GM12878 (cell line): ENCODE measurements at places on chromosomes 2 and 18.

GRCh38 chr18:3653263-3653850, 203.4 kb downstream of the TGIF1 start:
- no peak for DNase-seq

DNA sequence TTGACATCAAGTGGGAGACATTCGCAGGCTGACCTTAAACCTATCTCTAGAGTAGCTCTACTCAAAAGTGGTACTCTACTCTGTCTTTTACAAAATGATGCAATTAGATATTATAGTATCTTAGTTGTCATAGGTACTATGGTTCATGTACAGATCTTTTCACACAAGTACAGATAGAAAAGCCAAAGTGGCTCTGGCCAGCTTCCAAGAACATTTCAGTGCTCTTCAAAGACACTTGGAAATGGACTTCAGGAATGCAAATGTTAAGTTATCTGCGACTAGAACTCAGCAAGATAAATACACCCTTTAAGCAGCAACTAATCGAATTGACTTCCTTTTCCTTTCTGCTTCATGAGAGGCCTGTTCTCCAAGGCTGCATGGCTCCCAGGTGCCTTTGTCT, 718.7 kb upstream of the FAM98A start:
- no peak for DNase-seq

- DNase-seq, result no peak
These were observed 1376.3 kb upstream of the ACVR2A start for GRCh38 chr2:146468578-146468977.

DNA sequence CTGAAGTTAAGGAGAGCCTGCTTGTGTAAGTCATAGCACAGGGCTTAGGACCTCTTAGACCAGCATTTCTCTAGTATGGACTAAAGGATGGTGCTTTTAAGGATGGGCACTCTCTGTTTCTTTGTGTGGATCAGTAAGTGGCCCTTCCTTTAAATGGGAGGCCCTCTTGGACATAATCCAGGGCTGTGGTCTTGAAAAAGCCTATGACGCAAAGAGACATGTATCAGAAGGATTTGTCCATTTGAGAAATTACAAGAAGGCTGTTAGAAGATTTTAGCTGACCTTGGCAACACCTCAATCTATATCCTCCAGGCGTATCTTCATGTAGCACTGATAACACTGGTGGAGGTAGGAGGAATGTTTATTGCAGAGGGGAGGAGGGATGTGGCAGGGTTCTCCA, 79.2 kb downstream of the PRPF40A start:
- DNase-seq, result no peak

- no peak for DNase-seq
These were observed 180.8 kb downstream of the MBD2 start for GRCh38 chr18:54043484-54044251.

DNA sequence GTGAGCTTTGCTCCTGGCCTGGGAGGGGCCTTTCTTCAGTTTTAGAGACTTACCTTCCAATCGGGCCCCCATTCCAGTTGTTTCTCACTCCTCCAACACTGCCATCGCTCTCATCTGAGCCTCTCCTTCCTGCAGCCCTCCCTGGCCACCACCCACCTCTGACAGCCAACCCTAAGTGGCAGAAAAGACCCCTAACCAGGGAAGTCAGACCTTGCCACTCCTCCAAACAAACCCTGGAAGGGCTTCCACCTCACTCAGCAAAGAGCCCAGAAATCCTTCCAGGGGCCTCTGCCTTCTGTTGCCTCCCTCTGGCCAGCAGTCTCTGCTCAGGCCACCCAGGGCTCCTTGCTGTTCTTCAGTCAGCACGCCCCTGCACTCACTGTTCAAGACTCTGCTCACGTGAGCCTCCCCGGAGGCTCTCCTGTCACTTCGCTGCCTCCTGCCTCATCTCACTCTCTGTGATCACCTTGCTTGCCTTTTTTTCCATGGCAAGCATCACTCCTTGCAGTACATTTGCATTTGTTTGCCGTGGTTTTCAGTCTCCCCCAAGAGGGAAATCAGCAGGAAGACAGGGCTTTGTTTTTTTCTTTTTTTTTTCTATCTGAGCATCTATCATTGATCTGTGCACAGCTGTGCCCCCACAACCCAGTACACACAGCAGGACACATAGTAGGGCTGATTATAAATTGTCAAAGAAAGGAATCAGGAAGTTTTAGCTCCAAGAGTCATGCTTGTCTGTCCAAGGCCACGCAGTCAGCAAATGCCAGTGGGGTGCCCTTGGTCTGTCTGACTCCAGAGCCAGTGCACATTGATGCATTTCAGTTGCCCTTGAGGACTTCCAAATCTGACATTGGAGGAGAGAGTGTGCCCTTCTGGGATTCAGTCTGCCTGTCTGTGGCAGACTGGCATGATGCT, 83.9 kb downstream of the INHBB start:
- no peak for DNase-seq

- DNase-seq, result no peak
These were observed 80.7 kb downstream of the CYRIA start for GRCh38 chr2:16584824-16585540.

DNA sequence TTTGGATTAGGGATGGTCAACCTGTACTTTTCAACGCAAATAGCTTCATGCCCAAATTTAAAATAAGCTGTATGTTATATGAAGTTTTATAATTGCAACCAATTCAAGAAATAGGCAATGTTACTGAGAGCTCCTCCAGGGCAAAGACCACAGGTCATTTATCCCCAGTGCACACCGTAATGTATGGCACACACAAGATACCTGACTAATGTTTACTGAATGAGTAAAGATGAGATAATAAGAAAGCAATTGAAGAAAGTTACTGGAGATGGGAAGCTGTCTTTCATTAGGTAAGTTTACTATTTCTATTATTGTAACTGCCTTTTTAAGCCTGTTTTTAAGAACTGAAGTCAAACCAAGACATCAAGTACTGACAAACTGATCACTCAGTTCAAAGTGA, 184.5 kb upstream of the VRK2 start:
- DNase-seq, result no peak

GRCh38 chr2:43023791-43024514, 202.5 kb downstream of the ZFP36L2 start:
- DNase-seq, result no peak

DNA sequence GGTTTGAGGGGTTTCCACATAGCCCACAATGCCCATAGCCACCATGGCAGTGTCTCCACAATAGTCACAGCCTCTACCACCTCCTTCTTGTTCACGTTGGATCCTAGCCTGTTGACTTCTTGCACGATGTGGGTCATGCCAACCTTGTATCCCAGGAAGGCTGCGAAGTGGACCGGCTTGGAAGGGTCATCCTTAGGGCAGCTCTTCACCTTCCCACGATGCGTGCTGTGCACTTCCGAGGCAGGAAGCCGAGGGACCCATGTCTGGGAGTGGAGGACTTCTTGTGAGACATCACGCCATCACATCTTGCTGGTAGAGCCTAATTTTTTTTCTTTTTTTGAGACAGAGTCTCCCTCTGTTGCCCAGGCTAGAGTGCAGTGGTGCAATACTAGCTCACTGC, 144.6 kb upstream of the ASB18 start:
- no peak for DNase-seq

DNA sequence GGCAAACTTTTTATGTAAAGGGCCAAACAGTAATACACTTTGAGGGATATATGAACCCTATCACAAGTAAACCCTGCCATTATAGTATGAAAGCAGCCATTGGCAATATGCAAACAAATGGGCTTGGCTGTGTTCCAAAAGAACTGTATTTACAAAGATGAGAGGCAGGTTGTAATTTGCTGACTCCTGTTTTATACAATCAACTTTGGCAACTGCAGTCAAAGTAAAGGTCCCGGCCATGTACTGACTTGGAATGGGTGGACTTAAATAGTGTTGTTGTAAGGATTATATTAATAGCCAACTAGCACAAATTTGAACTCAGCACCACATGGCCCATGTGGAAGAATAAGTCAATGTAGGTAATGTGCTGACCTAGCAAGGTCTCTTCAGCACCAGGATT, 223.4 kb downstream of the WDPCP start:
- DNase-seq, result no peak

GRCh38 chr2:184205048-184205596, 393.2 kb upstream of the ZNF804A start:
- no peak for DNase-seq

DNA sequence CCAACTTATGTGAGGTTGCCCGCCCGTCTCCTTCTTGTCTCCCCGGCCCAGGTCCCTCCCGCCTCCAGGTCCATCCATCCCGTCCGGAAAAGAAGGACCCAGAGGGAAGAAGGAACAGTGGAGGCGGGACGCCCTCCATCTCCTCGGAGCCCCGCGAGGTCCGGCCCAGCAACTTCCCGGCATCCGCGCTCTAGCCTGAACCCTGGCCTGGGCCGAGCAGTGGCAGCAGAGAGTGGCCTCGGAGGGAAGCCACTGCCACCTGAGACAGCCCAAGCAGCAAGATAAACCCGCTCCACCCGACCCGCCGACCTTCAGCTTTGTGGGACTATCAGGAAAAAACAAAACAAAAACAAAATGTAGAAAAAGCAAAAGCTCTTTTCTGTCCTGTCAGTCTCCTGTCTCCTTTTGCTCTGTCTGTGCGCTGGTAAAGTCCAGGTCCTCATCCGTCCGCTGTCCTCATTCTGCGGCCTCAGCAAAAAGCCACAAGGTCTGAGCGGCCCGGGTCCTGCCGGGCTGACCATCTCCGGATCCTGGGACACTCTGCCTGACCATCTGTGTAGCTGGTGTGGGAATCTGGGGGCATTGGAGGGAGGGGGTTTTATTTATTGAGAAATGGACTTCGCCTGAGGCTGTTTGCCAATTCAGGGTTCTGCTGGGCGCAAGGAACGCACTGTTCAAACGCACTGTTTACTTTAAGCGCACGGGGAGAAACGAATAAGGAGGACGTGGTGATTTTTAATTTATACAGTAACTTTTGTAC, 3.1 kb downstream of the DLX1 start:
- no peak for DNase-seq

DNA sequence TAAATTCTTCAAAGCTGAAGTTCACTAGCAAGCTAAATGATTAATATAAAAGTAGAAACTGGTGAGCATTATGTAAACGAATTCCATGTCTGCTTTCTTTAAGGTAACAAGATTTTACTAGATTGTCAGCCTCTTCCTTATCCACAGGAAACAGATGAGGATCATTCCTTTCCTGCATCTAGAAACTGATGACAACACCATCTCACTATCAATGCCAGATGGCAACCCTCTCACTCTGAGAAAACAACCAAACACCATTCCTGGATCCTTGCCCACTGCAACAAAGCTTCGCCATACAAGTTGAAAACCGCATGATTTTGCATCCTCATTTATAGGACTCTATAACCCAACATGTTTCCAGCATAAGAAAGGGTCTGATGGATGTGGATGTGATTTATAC, 122.9 kb downstream of the ZNF521 start:
- no peak for DNase-seq

- no peak for DNase-seq
These were observed 336.6 kb downstream of the SMAD2 start for GRCh38 chr18:47593744-47594472.

GRCh38 chr18:77081390-77081778, 51.2 kb downstream of the MBP start:
- DNase-seq, result no peak

DNA sequence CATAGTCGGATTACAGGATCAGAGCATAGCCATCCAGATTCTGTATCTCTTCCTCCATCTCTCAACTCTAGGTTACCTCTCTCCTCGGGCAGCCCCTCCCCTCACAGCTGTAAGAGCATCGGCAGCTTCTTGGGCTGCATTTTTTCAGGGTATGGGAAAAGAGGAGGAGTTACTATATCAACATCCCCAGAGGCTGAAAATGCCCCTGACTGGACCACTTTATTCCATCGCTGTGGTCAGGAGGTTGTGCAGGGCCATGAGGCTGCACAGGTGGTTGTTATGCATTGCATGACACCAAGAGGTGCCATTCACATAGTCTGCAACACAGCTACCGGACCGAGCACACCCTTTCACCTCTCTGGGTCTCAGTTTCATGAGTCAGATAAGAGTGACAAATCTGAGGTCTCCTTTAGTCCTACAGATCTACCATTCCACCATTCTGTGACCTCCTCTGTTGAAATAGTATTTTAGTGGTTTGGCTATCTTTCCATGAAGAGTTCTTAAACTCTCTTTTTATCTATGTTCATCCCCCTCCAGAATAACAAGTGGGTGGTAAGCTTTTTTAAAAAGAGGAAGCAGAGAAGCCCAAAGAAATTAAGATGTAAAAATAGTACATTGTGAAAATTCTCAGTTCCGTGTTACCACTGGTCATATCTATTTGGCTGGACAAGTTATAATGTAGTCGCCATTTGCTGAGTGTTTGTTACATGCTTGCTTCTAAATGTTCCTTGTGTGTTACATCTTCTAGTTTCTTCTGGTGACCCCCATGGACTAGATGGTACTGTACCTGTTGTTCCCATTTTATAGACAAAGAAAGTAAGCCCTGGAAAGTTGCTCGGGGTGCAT, 56.6 kb upstream of the SLC1A4 start:
- DNase-seq, result peak; percentile 98

DNA sequence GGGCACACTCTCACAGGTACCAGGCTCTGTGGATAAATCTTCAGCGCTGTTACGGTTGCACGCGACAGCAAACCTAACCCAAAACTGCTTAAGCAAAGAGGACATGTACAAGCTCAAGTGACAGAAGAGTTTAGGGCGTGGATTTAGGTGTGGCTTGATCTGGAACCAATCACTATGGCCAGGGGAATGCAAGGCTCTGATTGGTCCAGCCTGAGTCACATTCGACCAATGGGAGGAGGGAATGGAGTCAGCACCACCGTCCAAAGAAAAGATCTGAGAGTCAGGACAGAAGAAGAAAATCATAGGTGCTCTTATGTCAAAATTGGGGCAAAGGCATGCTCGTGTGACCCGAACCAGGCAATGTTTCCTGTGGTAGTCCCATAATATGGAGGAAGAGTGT, 139.0 kb downstream of the TRIM43 start:
- DNase-seq, result no peak

GRCh38 chr2:236748801-236749200, 179.2 kb downstream of the ACKR3 start:
- no peak for DNase-seq

DNA sequence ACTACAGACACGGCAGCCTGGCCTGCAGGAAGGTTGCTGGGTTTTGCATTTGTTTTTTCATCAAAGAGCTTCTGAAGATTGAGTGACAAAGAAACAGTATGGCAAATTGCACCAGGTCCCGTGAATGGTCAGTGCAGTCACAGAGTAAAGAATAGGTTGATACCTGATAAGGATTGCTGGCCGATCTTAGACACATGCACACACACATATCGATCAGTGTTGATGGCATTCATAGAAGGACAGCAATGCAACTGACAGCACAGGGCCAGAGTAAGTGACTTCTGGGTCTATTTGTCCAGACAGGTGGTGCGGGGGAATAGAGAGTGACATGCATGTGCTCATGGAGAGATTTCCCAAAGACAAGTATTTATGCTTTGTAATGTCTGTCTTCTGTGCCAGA, 42.8 kb downstream of the NRP2 start:
- DNase-seq, result no peak

DNA sequence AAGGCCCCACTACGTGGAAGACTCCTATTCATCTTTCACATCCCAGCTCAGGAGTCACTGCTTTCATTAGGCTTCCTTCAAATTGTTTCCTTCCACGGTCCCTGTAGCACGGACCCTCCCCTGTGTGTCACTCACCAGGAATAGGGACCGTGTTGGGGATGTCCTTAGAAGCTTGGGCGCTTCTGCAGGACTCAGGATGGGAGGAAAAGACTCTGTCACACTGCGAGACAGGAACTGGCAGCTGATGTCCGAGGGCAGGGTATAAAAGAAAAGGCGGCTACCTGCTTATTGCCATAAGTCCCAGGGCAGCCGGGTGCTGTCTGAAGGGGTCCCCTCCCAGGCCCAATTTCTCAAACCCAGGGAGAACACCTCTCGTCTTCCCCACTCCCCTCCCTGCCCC, 79.1 kb downstream of the BCL2L11 start:
- no peak for DNase-seq
